ENCODE measurements at places on chromosomes 4 and X. TPM values are rescaled to one million over a fixed set of nuclear protein-coding genes. Genes with fewer than 3 reads are reported as not detected.

DNA sequence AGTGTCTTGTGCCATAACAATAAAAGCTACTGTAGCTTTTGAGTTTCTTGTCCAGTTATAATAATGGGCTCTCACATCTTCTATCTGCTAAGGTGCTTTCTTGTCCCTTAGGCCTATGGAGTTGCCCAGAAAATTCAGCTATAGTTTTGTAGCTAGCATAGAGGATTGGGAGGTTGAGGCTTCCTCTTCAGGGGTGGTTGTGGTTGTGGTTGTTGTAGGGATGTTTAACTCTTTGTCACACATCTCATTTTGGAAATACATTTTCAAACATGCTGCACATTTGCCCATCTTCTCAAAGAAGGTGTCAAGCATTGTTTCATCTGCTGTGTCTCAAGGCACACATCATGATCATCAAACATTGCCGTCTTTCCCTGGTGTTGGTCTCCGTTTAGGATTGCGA is 65.0 kb downstream of the ATXN3L start:
- no peak for DNase-seq

Gene MAGED4
- 38.9 TPM for total RNA-seq

GRCh38 chr4:91118597-91118996 is 991.4 kb downstream of the CCSER1 start:
- no peak for DNase-seq

Gene GUCY1B1
- 1.4 TPM for total RNA-seq

Gene TXK
- total RNA-seq: not detected

DNA sequence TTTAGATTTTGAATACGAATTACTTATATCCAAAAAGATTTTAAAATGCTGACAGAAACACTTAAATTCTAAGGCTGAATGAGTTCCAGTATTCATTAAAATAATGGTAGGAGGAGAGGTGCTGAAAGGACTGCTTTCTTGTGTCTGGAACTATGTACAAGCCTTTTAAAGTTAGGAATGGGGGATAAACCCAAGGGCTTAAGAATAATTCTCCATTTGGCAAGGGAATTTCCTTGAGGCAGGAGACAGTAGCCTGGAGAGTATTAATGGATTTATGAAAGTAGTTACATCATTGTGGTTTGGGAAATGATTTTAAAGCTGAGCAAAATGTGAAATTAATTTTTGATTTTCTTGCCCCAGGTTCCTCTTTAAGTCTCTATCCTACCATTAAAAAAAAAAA is 266.5 kb upstream of the KCNIP4 start:
- DNase-seq: no peak

Gene RXFP1
- total RNA-seq: not detected

- DNase-seq: no peak
These were observed 480.1 kb downstream of the IL1RAPL1 start for GRCh38 chrX:29067351-29067750.

Gene NR3C2
- total RNA-seq: 4.6 TPM

Gene NHSL2
- total RNA-seq: 19.2 TPM

GRCh38 chrX:96843566-96843965 is 40.1 kb upstream of the RPA4 start:
- DNase-seq: no peak

Gene NKAP
- total RNA-seq: 3.0 TPM

GRCh38 chr4:16443504-16444088 is 217.3 kb upstream of the TAPT1 start:
- peak; percentile 81 for DNase-seq

GRCh38 chr4:146647615-146648460 is 9.1 kb downstream of the POU4F2 start:
- no peak for DNase-seq

Gene ARMCX5
- 17.7 TPM for total RNA-seq
